ENCODE measurements at places on chromosomes 7 and 10.
A peak's percentile ranks its signal among the peaks of the same experiment; 100 is the strongest.

- H3K36me3 ChIP-seq, result peaks cover 23% of the 10 kb centered on the region
- H3K27me3 ChIP-seq, result peaks cover 23% of the 10 kb centered on the region
- no peak overlapping the region for H3K4me3 ChIP-seq
- DNase-seq, result no peak
These were observed 36.2 kb downstream of the GOT1 start for GRCh38 chr10:99394256-99394655.

GRCh38 chr10:6119423-6119822 is 30.6 kb downstream of the RBM17 start:
- DNase-seq, result no peak
- no peak overlapping the region for H3K27ac ChIP-seq
- H3K27me3 ChIP-seq, result no peaks in the 10 kb centered on the region
- H3K4me1 ChIP-seq, result peaks cover 30% of the 10 kb centered on the region
- peaks cover 29% of the 10 kb centered on the region for H3K36me3 ChIP-seq
- H3K4me3 ChIP-seq, result no peak overlapping the region

- H3K27me3 ChIP-seq, result peaks cover 2% of the 10 kb centered on the region
- no peak overlapping the region for H3K27ac ChIP-seq
- H3K36me3 ChIP-seq, result no peaks in the 10 kb centered on the region
- no peak overlapping the region for H3K4me3 ChIP-seq
These were observed 135.3 kb upstream of the MEOX2 start for GRCh38 chr7:15821484-15822427.

DNA sequence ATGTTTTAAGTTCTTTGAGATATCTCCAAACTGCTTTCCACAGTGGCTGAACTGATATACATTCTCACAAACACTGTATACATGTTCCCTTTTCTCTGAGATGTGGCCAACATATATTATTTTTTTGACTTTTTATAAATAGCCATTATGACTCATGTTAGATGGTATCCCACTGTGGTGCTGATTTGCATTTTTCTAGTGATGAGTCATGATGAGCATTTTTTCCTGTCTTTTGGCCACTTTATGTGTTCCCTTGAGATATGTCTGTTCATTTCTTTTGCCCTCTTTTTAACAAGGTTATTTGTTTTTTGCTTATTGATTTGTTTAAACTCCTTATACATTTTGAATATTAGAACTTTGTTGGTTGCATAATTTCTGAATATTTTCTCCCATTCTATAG is 1055.1 kb downstream of the NXPH1 start:
- no peak for DNase-seq
- no peak overlapping the region for H3K4me3 ChIP-seq
- H3K4me1 ChIP-seq, result no peaks in the 10 kb centered on the region
- no peaks in the 10 kb centered on the region for H3K36me3 ChIP-seq
- H3K27ac ChIP-seq, result no peak overlapping the region

GRCh38 chr7:50404392-50404791 is 45.8 kb downstream of the FIGNL1 start:
- H3K27me3 ChIP-seq, result peaks cover 20% of the 10 kb centered on the region
- H3K4me1 ChIP-seq, result no peaks in the 10 kb centered on the region
- no peak overlapping the region for H3K27ac ChIP-seq
- no peak for DNase-seq
- H3K4me3 ChIP-seq, result no peak overlapping the region

GRCh38 chr7:83956104-83956503 is 238.5 kb downstream of the SEMA3A start:
- H3K27me3 ChIP-seq, result no peaks in the 10 kb centered on the region
- no peaks in the 10 kb centered on the region for H3K4me1 ChIP-seq
- peaks cover 5% of the 10 kb centered on the region for H3K36me3 ChIP-seq
- peak overlapping the region; percentile 4 for H3K27ac ChIP-seq
- DNase-seq, result no peak
- H3K4me3 ChIP-seq, result no peak overlapping the region

DNA sequence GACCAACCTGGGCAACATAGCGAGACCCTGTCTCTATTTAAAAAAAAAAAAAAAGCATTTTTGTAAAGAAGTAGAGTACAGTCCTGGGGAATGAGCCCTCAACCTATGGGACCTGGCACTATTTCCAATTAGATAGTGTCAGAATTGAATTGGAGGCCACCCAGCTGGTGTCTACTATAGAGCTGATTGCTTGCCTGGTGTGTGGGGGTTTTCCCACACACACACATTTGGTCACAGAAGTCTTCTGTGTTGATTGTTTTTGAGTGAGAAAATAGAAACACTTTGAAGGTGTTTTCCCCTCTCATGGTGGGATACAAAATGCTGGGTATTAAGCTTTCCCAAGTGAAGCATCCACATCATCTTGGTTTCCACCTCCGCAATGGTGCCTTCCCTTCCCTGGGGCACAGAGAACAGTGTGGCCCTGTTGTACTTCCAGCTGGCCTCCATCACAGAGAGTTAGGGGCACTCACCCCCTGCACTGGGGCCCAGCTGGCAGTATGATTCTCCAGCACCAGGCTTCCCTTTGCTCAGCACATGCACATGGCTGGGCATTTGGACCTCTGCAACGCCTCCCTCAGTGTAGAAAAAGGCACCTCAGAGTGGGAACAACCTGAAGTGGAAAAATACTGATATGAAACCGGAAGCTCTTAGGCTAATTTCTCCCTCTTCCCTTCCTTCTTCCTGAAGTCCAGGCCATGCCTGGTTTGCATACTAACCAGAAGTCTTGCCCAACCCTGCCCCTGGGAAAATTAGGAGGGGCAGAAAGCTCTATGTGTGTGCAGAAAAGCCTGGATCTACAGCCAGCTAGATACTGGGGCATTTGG is 10.7 kb upstream of the NFKB2 start:
- no peak overlapping the region for H3K27ac ChIP-seq
- no peak overlapping the region for H3K4me3 ChIP-seq
- H3K36me3 ChIP-seq, result peaks cover 17% of the 10 kb centered on the region
- H3K4me1 ChIP-seq, result no peaks in the 10 kb centered on the region
- H3K27me3 ChIP-seq, result peaks cover 16% of the 10 kb centered on the region
- no peak for DNase-seq

GRCh38 chr7:1676550-1677078 is 6.5 kb downstream of the ELFN1 start:
- H3K27me3 ChIP-seq, result peaks cover 16% of the 10 kb centered on the region
- peaks cover 43% of the 10 kb centered on the region for H3K4me1 ChIP-seq
- no peak overlapping the region for H3K27ac ChIP-seq
- no peak for DNase-seq
- no peak overlapping the region for H3K4me3 ChIP-seq
- H3K36me3 ChIP-seq, result peaks cover 17% of the 10 kb centered on the region

GRCh38 chr10:86044029-86044428 is 322.6 kb downstream of the GRID1 start:
- peaks cover 8% of the 10 kb centered on the region for H3K27me3 ChIP-seq
- H3K36me3 ChIP-seq, result no peaks in the 10 kb centered on the region
- no peaks in the 10 kb centered on the region for H3K4me1 ChIP-seq
- DNase-seq, result no peak
- no peak overlapping the region for H3K27ac ChIP-seq

DNA sequence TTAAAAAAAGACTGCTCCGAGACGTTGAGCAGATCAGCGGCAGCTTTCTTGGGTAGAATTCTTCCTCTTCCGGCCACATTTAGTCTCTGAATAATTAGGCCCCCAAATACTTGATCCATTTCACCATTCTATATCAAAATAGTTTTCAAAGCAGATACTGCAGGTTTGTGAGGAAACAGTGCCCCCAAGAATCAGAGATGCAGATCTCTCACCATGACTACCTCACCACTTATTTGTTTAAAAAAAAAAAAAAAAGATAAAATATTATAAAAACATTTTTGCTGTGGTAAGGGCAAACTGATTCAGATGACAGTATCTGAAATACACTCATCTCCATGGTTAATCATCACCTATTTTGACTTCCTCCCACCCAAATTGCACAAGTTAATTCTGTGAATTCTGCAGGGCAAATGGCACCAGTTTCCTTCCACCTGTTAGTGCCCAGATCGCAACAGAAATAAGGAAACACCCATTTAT is 210.4 kb downstream of the FAM107B start:
- peaks cover 50% of the 10 kb centered on the region for H3K36me3 ChIP-seq
- H3K27me3 ChIP-seq, result peaks cover 3% of the 10 kb centered on the region
- no peak for DNase-seq
- no peak overlapping the region for H3K27ac ChIP-seq
- H3K4me1 ChIP-seq, result peaks cover 41% of the 10 kb centered on the region

GRCh38 chr7:47654672-47655298 is 72.9 kb upstream of the TNS3 start:
- no peak overlapping the region for H3K27ac ChIP-seq
- DNase-seq, result no peak
- H3K27me3 ChIP-seq, result peaks cover 34% of the 10 kb centered on the region
- H3K36me3 ChIP-seq, result no peaks in the 10 kb centered on the region
- H3K4me3 ChIP-seq, result no peak overlapping the region

DNA sequence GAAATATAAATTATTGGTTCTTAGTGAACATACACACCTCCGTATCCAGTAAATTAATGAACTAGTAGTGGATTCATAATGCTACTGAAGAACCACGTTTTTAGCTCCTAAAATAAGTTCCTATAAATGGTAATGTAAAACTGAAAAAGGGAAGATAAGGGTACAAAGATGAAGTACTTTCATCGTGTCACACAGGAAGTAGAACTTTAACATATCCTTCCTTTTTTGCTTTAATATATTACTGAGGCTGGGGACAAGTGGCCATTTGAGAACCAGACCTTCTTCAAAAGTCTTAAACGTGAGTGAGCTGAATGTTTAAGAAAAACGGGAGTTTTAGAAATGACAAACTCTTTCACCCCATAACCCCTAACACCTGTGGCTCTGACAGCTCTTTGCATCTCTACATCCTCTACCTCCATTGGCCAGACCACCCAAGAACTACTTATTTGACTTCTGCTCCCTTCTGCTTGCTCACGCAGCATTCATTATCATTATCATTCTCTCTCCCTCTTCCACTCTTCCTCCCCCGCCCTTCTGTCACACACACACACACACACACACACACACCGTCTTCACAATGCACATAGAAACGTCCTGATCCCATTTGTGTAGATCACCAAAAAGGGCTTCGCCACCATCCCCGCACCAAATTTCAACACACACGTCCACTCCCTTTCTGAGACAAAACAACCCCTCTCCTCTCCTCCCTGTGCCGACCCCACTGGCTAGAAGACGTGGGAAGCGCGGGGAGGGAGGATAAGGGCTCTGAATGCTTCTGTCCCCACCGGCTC is 677 bp downstream of the SKAP2 start:
- H3K4me1 ChIP-seq, result peaks cover 70% of the 10 kb centered on the region
- peak overlapping the region; percentile 98 for H3K27ac ChIP-seq
- DNase-seq, result no peak
- H3K27me3 ChIP-seq, result peaks cover 2% of the 10 kb centered on the region
- H3K36me3 ChIP-seq, result no peaks in the 10 kb centered on the region

- no peak overlapping the region for H3K4me3 ChIP-seq
- H3K36me3 ChIP-seq, result peaks cover 5% of the 10 kb centered on the region
- H3K4me1 ChIP-seq, result peaks cover 62% of the 10 kb centered on the region
- H3K27ac ChIP-seq, result no peak overlapping the region
These were observed 82.1 kb upstream of the PDGFA start for GRCh38 chr7:601595-602340.

Data from nephron progenitor cell (in vitro differentiated cells).